GM20000 (cell line): ENCODE measurements at places on chromosomes 2 and 18.

DNA sequence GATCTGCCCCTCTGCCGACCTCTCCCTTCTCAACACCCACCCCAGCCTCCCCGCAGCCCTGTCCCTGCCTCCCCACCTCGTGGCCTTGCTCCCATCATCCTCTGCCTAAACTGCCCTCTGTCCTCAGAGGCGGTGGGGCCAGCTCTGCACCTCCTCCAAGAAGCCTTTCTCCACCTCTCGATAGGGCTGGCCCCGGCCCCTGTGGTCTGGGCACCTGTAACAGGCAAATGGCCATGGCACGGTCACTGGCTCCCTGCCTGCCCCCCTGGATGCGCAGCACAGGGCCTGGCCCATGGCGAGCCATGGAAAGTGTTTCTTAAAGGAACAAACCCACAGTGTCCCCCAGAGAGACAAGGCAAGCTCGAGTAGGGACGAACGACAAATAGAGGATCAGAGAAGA is 42.0 kb downstream of the MYO7B start:
- no peak for DNase-seq

GRCh38 chr18:23945416-23946079 is 69.0 kb upstream of the TTC39C start:
- DNase-seq, result peak; percentile 42

DNA sequence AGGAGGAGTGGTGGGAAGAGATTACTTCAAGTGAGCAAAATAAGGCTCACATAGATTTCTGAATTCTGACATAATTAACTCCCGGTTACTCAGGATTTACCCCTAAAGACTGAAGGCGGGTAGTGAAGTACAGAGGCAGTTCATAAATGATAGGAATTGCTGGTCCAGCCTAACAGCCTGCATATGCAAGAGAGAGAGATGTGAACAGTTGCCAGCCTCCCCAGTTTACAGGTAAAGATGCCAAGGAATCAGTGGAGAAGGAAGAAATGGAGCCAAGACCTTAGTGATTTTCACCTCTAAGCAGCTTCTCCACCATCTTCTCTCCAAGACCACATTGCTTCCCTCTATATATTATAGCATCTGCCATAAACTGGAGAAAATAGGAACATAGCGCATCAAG is 91.8 kb upstream of the THUMPD2 start:
- no peak for DNase-seq

DNA sequence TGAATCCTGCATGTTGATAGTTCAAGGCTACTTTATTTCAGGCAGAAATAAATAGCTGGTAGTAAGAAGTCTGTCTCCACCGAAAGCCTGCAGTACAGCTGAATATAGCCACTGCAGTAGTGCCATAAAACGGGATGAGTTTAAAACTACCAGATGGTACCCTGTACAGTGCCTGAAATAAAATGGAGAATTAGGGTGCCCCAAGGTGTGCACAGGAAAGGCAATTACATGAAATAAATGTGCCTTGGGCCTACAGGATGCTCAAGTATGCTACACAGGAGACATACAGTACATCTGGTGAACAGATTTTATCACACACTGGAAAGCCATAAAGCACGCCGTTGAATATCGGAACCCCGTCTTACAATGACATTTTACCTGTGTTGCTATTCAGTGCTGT is 447.7 kb upstream of the HNRNPA3 start:
- DNase-seq, result no peak

DNA sequence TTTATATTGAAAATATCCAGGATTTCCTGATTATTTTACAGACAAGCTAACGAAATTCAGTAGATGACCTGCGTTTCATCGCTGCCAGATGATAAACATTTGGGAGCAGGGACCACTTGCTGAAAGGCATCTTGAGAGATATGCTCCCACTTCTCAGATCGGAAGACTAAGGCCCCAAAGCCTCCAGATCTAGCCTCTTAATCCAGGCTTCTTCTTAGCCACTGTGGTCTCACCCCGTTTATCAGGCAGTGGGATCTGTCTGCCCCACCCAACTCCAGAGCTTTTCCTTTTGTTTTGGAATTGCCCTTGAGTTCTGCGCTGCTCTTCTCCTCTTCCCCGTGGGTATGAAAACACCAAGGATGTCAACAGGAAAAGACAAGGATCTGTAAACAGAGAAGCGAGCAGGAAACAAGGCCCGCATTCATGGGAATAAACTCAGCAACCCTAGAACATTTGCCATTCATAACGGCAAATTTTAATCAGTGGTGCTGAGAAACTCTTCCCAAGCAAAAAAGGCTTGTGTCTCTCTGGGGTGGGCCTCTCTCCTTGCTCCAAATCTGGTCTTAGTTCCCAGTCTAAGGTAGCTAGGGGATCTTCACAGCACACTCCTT is 21.4 kb downstream of the MYL12B start:
- no peak for DNase-seq

DNA sequence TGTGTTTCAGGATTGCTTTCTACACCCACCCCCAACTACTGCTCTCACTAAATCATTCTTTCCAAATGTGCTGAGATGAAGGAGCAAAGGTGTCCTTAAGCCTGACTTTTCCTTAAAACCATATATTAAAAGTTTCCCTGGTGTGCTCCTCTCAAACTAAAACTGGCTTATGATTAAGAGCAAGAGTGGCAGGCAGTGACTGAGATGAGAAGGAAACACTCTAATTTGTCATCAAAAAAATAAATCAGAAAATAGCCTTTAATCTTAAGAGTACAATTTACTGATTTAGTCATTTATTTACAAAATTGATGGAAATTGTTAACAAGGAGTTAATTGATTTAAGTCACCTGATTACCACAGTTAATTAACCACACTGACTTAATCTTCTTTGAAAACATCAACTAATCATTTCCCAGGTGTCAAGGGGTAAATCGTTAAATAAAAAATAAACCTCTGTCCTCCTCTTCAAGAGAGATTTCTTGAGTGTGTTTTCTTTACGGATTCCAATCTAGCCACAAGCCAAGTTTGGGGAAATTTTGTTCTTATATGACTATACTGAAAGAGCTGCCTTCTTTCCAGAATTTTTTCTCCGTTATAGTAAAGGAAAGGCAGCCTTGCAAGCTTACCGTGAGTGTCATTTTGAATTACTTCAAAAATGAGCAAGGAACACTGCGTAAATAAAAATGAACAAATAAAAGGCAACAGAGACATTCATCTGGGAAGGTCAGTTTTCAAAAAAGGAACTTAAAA is 17.4 kb downstream of the LRP2 start:
- DNase-seq, result no peak
